ENCODE measurements at places on chromosomes 5 and 9.

- no peak for DNase-seq
These were observed 124.3 kb upstream of the SLC12A2 start for GRCh38 chr5:127959152-127959764.

- no peak for DNase-seq
These were observed 7.5 kb downstream of the UNC5A start for GRCh38 chr5:176817841-176818377.

DNA sequence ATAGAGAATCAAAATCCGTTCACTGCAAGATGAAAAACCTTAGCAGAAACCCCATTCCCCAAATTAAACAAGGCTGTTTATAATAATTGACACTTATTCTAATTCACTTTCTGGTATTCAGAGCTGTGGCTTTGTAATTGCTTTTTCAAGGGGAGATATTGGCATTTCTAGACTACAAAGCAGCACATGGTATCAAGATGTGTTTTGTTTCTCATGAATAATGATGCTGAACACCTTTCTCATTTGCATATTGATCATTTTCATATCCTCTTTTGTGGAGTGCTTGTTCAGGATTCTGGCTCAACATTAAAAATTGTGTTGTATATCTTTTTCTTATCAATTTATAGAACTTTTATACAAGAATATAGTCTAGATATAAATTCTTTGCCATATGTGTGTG lies 22.4 kb upstream of the ANKRD55 start:
- DNase-seq: no peak

DNA sequence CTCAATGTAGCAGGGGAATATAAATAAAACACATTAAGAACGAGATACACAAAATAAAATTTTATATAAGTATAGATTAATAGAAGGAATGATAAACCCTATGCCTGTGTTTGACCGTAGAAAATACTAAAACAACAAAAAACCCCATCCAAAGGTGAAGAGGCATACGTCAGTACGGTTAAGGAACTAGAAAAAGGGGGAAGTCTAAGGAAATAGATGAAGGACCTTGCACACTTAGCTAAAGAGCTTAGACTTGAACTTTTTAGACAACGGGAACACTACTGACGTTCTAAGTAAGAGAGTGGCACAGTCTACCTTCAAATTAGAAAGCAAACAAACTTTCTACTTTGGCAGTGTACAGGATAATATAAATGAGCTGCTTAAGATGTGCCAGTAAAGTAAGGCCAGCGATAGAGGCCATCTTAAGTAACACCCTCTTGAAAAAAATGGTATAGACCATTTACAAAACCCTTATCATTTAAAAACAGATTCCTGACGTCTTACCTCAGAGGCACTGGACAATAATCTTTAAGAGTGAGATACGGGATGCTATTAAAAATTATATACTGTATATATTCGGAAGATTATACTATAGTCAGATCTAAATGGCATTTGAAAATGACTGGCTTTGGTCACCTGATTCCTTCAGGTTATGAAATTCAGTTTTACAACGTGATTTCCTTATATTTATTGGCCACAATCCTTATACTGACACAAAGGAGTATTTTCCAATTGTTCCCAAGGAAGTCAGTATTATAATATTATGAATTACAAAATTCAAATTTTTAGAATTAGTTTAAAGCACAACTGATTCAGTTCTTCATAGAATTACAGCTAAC lies 8.5 kb downstream of the PANK3 start:
- DNase-seq: no peak

DNA sequence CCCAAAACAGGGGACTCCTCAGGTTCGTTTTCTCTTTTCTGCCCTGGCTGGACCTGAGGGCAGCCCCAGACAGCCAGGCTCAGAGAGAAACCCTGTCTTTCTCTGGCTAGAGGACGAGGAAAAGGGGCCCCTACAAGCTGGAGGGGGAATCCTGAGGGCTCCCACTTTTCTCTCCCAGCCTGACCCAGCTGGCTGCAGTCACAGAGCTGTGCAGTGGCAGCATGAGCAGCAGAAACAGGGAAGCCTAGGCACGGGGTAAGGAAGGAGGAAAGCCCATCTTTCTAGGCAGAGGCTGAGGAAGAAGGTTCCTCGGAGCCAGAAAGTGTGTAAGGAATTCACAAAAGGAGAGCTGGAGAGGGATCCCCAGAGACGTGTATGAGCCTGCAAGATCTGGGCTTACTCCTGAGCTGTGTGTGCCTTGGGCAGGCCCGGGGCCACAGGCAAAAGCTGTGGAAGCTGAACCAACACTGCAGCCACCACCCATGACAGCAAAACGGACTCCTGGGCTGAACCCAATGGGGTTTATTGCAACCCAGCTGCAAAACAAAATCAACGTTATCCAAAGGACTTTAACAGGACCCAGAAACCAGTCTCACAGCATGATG lies 16.2 kb downstream of the CAMSAP1 start:
- DNase-seq: no peak

GRCh38 chr5:100992354-100992753 lies 89.3 kb upstream of the ST8SIA4 start:
- no peak for DNase-seq

- no peak for DNase-seq
These were observed 509.2 kb downstream of the CSNK1G3 start for GRCh38 chr5:124021066-124021641.

GRCh38 chr9:63728287-63728686 lies 1556.7 kb downstream of the FOXD4L5 start:
- no peak for DNase-seq

GRCh38 chr5:128838623-128839022 lies 126.7 kb upstream of the SLC27A6 start:
- DNase-seq: no peak

DNA sequence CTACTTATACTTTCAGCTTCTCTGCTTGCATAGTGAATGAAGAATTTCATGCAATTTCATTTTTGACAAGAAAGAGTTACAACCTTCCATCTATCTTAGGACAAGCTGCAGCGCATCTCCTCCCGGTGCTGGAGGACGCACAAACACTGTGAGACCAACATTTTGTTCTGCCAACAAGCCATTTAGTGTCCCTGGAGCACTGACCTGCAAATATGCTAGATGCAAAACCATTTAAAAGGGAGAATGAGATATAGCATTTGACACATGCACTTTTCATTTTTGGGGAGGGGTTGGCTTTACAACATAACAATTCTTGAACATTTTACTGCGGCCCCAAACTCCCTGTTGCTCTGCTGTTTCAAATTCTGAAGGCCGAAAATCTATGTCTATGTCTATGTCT lies 127.2 kb upstream of the SLC30A5 start:
- DNase-seq: no peak

DNA sequence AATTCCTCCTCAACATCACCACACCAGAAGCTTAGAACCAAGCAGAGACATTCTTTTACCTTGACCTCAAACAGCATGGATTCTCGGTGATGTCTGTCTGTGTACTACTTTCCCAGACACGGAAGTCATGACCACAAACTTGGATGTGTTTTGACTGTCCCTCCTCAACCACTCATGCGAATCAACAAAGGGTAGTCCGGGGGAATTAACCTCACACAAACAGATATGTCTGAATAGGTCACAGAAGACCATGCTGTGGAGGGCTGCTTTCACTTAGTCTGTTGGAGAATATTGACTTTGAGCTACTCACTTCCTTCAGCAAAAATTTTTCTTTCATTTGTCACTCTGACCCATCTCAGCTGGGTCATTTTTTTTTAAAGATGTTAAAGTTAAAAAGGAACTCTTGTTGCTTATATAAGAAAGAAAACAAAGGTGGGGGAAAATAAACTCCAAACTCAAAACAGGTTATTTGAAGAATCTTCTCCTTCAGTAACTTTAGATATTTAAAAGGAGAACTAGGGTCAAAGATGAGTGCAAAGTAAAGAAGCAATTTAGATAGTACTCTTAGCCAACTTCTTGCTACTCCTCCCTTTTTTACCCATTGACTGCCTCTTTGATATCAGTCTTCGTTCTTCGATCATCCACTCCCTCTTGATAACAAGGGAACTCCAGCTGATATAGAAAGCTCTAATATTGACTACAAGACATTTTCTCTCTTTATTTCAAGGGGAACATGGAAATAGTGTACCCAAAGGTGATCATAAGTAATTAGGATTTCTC lies 343.4 kb upstream of the CDH6 start:
- DNase-seq: no peak

DNA sequence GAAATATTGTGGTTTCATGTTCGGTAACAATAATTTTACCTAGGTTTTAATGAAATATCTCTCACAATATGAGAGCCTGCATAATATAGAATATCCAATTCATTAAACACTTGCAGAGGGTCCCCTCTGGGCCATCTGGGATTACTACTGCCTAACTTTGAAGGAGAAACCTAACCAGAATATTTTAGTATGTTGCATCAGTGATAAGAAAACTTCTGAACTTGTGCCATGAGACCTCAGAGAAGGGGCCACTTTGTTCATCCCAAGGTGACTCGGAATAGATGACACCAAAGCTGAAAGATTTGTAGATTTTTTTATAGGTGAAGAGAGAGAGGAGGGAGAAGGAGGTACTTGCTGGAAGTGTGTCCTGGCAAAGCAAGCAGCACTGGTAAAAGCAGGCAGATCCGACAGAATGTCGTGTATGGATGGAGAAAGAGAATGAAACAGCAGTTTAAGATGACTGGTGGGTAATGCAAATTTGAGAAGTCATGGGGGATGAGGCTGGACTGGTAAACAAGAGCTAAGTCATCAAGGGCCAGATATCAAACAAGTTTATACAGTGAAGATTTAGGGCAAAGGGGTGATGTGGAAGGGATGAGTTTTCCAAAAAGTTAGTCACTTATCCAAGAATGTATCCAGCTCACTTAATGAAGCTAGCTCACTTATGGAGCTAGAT lies 372.3 kb downstream of the ADGRV1 start:
- no peak for DNase-seq

DNA sequence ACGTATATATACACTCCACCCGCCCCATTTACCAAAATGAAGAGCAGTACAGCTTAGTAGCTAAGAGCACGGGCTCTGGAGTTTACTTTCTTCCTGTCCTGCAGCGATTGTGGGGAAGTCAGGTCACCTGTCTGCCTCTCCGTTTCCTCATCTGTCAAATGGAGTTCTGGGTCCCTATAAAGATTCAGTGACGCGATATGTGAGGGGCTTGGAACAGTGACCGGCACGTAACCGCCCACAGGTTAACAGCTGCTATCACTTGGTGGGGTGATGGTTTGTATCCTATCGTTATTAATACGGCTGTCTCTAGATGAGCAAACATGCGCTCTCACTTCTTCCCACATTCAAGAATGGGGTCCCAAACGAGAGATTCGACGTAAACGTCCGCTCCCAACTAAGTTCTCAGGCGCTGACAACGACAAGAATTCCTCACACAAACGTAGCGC lies 426 bp downstream of the FAM114A2 start:
- no peak for DNase-seq

GRCh38 chr9:98191671-98192502 lies 550 bp downstream of the CORO2A start:
- DNase-seq: peak; percentile 49

DNA sequence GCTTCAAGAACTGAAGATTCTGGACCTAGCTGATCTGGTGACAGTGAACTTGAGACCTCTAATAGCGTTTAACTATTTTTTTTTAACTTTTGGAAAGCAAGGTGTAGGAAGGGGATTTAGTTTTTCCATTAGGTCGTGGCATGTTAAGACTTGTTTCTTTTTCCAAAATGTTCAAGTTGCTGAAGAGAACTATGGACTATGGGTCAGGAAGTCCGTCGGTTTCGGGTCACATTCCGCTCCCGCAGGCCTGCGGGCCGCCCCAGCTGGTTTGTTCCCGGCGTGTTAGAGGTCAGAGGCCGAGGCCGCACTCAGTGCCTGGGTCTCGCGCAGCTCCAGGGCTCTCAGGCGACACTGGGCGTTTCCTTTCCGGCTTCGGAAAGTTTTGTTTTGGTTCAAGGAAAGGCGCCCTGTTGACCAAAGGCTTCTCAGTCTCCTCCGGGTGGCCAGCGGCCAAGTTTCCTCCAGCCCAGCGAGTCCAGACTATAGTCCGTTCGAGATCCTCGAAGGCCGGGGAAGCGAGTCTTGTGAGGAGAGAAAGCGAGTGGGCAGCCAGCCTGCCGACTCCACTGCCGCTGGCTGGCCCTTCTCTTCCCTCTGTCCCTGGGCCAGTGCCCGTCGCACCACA lies 586 bp upstream of the FCHO2 start:
- DNase-seq: no peak

GRCh38 chr9:133728856-133729616 lies 9.1 kb downstream of the SARDH start:
- DNase-seq: no peak

- no peak for DNase-seq
These were observed 44.5 kb downstream of the ERCC6L2 start for GRCh38 chr9:95920017-95920416.

DNA sequence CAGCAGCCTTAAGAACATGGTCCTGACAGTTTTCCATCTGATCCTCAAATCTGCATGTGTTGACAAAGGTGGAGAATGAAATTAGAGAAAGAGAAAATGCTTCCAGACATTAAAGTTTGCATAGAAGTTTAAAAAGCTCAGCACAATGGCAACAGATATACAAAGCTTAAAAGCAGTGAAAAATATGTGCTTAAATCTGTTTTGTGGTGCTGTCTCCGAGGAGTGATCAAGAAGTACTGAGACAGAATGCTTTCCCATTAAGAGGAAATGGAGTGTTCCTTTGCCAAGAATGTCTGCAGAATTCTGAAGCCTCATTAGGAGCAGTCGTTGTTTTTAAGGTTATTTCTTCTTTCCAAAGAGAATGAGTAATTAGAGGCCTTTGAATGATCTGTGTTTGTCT lies 131.4 kb downstream of the MCTP1 start:
- DNase-seq: no peak

GRCh38 chr5:87746341-87746740 lies 333.6 kb upstream of the CCNH start:
- DNase-seq: no peak

GRCh38 chr9:124973807-124974206 lies 32.9 kb upstream of the GOLGA1 start:
- no peak for DNase-seq

GRCh38 chr5:84274585-84275468 lies 109.9 kb downstream of the EDIL3 start:
- DNase-seq: no peak

GRCh38 chr5:132556153-132556762 lies 519 bp upstream of the RAD50 start:
- no peak for DNase-seq

DNA sequence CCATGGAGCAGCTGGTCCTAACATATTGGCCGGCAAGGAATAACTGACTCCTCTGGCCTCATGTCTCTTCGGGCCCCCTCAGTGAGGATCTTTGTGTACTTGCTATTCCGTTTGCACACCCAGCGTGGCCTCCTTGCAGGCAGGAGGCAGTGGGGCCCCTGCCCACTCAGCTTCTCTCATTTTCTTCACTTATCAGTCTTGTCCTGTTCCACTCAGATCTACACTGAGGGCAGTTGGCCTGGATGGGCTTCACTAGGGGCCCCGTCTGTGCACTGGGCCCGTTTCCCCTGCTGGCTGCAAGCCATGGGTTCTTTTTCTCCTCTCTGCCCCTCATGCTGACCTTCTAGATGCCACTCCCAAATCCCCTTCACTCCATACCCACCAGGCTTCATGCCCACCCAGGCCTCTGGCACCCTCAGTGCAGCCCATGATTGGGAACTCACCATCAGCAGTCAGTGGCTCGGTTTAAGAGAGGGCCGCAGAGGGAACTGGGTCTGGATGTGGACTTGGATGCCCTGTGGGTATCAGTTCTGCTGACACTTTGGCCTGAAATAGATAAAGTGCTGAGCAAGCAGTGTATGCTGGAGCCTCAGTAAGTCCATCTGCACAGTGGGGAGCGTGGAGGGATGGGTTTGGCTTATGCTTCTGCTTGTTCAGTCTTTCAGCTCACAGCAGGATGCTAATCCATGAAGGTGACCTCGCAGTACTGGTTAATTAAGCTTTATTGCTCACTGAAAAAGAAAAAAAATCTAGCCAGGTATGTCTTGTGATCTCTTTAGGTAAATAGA lies 57.9 kb downstream of the ERBIN start:
- no peak for DNase-seq

Data from activated CD4-positive, CD25-positive, alpha-beta regulatory T cell treated with anti-CD3 and anti-CD28 coated beads, Interleukin-2, amount 50 U/mL, for 72 hours (primary cell).